Activated CD4-positive, alpha-beta T cell treated with anti-CD3 and anti-CD28 coated beads for 4 hours (primary cell): ENCODE measurements at places on chromosomes 1 and 21.

GRCh38 chr21:29078869-29079767, 5.7 kb upstream of the CCT8 start:
- DNase-seq, result peak; percentile 18

DNA sequence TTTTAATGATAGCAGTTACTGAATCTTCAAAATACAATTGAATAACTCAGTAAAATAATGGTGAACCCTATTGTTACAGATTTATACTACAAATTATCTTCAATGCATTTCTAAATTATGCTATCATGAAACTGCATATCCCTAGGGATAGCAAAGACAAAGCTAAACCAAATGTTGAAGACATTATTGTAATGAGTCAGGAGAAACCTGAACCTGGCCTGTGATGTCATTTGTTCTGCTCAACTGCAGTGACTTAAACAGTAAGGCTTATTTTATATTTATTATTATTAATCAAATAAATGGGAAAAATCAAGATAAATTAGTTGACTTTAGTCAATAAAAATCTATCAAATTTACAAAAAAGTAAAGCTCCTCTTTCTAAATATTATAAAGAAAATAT, 100.3 kb downstream of the UCHL5 start:
- DNase-seq, result no peak

GRCh38 chr1:54338464-54338863, 67.7 kb downstream of the SSBP3 start:
- DNase-seq, result no peak

GRCh38 chr1:187870552-187870951, 1041.8 kb downstream of the PLA2G4A start:
- DNase-seq, result no peak

DNA sequence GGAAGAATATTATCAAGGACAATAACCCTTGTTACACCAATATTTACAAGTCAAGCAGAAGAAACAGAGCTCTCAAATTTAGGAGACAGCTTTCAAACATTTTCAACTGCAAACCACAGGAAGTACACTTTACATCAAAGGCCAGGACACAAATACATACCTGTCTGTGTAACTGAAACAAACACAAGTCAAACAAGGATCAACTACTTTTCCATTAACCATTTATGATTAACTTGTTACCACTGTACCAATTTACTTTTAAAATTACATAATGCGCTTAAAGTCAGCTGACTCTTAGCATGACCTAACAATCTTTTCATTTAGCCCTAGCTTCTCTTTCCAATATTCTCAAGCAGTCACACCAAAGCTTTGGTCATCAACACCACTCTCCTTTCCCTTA, 43.5 kb downstream of the TRIM33 start:
- DNase-seq, result no peak

- DNase-seq, result no peak
Measured at GRCh38 chr1:41447995-41448770, 36.3 kb downstream of the EDN2 start.

GRCh38 chr1:34790985-34791384, 1.8 kb upstream of the GJA4 start:
- DNase-seq, result no peak

DNA sequence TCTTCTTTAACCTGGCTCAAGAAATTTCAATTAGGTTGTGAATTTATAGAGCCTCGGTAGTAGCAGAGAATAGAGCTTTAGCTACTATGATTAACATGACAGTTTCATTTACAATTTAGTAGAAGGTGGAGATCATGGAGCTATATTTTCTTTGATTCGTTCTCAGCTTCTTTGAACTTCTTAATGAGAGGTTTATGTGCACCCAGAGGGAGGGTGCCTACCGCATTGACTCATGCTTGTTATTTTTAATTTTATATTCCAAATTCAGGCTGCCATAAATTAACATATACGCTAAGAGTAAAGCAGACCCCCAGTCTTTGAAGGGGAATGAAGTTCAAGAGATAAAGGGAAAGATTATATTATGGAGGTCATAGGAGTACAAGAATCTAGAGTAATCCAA, 24.4 kb downstream of the SYT14 start:
- no peak for DNase-seq

DNA sequence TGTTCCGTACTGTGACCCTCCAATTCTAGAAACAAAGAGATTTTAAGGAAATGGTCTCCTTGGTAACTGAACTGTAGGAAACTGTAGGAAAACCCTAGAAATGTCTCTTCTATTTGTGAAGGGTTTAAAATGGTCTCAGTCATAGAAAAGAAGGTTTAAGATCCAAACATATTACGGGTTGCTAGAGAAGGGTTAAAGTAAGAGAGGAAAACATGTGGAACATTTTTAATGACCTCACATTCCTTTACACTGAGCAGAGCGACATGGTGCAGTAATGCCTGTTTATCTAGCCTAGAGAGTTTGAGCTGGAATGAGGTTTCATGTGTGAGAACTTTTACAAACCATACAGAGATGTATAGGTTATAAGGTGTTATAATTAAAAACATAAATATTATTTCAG, 36.9 kb upstream of the C1orf105 start:
- DNase-seq, result no peak

DNA sequence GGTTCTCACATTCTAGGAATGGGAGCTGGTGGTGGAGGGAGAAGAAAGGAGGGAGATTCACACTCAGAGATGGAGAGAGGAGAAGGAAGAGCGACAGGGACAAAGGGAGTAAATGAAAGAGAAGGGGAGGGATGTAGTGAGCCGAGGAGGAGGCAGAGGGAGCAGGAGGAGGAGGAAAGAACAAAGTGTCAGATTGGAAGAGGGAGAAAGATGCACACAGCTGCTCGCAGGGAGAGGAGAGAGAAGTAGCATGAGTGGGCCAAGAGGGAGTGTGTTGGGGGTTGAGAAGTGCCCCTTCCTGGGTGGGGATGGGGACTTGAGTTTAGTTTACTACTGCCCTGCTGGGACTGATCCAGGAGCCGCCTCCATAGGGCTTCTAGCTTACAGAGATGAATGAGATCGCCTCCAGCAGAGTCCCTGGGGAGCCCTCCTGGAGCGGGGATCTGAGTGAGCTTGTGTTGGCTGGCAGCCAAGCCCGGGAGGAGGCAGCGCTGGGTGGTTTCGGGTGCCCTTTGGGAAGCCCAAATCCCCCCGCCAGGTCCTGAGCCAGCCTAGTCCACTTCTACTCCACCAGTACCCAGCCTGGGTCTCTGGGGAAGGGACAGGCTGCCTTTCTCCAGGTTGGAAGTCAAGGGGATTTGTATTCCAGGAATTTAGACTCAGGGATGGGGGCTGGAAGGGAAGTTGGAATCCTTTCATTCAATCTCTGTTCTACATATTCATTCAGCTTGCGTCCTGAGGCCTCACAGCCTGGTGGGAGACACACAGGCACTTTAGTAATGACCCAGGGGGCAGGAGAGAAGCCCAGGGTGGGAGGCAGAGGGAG, 20.9 kb downstream of the PTPRU start:
- DNase-seq, result no peak

DNA sequence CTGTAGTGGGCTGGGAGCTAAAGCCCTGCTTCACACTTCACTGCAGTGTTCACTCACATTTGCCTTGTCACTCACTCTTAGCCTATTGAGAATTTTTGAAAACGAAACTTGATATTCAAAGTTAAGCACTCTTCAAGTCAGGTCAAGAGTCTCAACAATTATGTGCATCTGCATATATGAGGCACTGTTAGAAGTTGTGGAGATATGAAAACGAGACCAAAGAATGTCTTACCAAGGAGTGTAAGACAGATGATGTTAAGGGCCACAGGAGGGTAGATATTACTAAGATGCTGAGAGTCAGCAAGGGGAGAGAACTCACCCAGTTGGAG, 64.7 kb upstream of the GJA8 start:
- DNase-seq, result no peak
